Smooth muscle cell of the brain vasculature (primary cell): ENCODE measurements at places on chromosomes 11 and 22.

- no peak for DNase-seq
Observed at GRCh38 chr11:45431046-45432018, 145.2 kb upstream of the SYT13 start.

GRCh38 chr22:44426981-44427380 lies 71.1 kb downstream of the RTL6 start:
- DNase-seq = no peak

GRCh38 chr11:120281143-120281795 lies 41.3 kb downstream of the POU2F3 start:
- no peak for DNase-seq

DNA sequence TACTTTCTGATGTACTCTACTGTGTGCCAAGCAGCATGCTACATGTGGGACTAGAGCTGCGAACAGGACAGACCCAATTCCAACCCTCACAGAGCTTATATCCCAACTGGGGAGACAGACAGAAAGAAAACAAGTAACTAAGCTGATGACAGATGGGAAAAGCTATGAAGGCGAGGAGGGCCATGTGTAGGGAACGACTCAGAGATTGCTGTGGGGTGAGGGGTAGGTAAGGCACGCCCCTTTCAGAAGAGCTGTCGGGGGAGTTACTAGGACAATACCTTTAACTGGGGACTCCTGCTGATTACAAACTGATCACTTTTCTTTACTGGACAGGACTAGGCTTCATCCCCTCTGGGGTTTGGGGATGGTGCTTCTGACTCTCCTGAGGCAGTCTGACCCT lies 48.9 kb downstream of the ST3GAL4 start:
- no peak for DNase-seq

DNA sequence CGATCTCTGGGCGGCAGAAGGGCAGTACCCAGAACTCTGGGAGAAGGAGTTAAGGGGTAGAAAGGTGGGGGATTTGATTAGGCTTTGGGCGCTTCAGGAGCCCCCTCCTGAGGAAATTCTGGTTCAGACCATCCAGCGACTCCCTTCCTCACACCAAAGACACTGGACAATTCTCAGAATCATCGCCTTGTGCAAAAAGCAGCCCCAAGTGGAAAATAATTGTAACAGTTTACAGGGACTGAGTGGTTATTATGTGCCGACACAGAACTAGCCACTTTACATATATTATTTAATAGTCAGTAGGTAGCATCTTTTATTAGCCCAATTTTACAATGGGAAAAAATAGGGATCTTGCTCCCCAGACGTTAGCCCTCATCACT lies 662 bp upstream of the TRIM3 start:
- DNase-seq = no peak

DNA sequence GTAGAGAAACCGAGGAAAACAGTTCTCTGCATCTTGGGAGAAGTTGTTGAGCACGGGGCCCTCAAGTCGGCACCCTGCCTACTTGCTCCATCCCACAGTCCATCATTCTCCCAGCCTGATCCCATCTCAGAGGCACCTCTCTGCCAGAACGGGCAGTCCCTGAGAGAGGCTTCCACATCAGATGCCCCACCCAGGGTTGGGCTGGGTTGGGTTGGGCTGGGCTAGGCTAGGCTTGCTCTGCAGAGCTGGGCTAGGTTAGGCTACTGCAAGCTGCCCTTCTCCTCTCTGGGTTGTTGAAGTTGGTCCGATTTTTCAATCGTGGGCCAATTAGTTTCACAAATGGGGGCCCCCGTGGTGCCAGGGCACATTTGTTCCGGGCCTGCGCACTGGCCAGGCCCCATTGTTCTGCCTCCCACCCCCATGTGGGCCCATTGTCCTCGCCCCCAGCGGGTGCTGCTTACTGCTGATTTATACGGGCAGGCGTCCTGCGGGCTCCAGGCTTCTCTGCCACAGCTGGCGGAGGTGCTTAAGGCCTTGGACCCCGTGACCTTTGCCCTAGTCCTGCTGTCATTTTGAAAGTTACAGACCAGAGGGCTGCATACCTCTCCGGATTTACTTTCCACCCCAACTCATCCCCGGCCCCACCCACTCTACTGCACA lies 63.7 kb upstream of the NNMT start:
- DNase-seq = no peak

DNA sequence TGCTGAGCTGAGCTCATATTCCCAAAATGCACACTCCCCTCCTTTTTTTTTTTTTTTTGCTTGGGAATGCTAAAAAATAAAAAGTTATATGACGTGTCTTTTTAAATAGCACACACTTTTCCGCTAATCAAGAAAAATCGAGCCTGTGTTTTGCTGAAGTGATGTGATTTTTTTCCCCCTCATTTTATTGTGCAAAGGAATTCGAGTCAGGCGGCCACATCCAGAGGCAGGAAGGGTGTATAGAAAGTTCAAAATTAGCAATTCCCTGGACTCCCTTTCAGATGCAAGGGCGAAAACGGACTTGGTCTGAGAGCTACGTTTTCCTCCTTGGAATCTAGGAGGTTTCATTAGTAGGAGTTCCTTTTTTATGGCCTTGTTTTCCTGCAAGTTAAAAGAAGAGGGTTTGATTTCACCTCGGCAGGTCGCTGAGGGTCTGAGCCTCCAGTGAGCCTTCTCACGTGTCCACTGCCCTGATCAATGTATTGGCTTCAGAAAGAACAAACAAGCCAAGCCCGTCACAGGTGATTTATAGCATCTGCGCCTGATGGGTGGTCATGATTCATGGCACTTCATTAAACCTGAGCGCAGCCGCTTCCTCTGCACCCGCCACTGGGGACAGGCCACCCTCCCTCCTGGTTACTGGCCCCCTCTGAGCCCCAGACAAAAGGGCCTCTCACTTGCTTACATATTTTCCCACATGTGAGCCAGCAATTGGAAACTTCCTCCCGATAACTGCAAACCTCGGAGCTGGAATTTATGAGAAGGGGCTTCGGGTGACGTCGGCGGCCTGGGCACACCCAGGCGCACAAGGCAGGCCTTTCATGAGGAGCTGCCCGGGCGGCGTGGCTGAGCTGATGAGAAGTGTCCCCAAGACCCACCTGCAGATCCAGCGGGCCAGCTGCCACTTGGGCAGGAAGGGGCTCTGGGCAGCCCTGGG lies 64.4 kb upstream of the LINC01488 start:
- no peak for DNase-seq

- DNase-seq = no peak
Observed at GRCh38 chr11:8267831-8268529, 4.3 kb upstream of the LMO1 start.

GRCh38 chr22:44583854-44584253 lies 85.8 kb upstream of the RTL6 start:
- no peak for DNase-seq

GRCh38 chr22:45631140-45631840 lies 40.3 kb upstream of the ATXN10 start:
- DNase-seq = no peak

- peak; percentile 78 for DNase-seq
Observed at GRCh38 chr11:130510407-130511006, 62.1 kb downstream of the ADAMTS15 start.

- no peak for DNase-seq
Observed at GRCh38 chr11:47256374-47256773, 1.4 kb upstream of the NR1H3 start.

GRCh38 chr11:12673601-12673923 lies 659 bp upstream of the TEAD1 start:
- DNase-seq = no peak

DNA sequence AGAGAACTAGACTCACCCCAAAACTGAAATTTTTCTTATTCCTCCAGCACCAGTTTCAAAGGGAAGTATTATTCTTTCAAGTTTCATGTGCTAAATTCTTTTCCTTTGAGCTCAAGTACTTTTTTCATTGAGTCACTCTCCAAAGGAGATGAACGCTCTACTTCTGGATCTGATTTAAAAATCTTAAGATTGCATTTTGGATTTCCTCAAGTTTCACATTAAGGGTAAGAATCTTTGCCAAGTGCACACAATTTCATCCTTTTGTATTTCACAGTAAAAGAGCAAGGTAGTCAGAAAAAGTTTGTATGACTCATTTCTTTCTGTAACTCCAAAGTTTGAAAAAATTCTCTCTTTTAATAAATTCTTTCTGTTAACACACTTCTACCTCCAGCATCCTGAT lies 435.5 kb downstream of the RAB38 start:
- DNase-seq = no peak

DNA sequence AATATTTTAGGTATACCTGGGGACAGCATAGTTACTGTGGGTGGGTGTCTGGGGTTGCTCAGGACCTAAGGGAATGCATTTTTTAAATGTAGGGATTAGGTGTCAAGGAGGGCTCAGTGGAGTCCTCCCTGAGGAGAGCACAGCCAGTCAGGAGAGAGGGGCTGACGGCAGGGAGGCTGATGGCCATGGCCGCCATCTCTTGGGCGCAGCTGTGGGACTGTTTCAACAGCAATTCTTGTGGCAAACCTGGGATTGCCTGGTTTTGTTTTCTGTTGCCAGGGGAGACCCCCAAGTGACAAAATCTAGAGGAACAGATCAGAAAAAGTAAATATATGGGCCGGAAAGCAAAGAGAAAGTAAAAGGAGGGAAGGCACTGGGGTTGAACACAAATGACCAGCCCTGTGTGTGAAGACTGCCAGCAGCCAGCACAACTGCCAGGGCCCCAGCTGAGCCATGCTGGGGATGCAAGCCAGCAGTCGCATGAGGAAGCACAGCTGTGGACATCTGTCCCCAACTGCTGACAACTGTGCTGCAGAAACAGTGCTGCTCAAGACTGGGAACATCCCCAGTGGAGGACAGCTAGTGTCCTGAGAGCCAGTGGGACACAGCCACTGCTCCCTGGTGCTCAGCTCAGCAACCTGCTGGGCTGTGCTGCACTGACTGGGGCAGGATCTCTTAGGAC lies 10.5 kb downstream of the MIF start:
- DNase-seq = no peak
